ENCODE measurements at places on chromosomes 5 and 9. TPM values are rescaled to one million over a fixed set of nuclear protein-coding genes. Genes with fewer than 3 reads are reported as not detected.

- no peak for DNase-seq
These were observed 208.2 kb downstream of the ZNF608 start for GRCh38 chr5:124538191-124538590.

DNA sequence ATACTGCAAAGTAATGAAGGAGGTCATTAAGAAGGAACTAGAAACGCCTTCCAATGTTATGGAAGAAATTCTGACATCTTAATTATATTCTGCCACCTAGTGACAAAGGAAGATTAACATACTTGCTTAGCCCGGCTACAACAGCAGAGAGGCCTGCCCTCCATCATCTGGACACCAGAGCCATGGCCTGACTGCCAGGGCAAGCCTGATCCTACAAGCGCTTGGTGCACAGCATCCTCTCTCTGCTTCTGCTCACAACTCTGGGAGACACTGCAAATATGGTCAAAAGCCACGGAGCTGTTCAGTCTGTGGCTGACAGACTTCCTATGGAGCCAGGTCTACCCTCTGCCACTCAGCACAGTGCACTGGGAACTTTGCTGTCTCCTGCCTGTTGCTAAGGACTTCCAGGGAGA is 87.3 kb upstream of the SLC44A1 start:
- no peak for DNase-seq

GRCh38 chr5:12017007-12017406 is 112.8 kb upstream of the CTNND2 start:
- DNase-seq: no peak

DNA sequence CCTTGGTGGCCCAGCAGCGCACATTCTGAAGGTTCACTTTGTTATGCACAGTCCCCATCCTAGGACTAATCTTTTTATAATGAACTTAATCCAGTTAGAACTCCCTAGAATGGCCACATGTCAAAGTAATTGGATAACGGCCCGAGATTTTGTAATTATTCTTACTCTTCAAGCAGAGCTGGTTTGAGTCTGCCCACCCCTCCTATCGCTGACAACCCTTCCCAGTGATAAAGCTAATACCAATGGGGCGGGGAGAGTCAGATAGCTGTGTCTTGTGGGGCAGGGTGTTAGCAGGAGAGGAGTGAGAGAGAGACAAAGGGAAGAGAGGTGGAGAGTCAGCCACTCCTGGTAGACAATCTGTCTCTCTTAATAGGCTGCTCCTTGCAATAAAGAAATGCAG is 356.9 kb downstream of the SLIT3 start:
- no peak for DNase-seq

GRCh38 chr9:120891884-120892747 is 15.1 kb upstream of the PHF19 start:
- DNase-seq: no peak

GRCh38 chr9:35552376-35552775 is 52.7 kb upstream of the TESK1 start:
- no peak for DNase-seq

GRCh38 chr5:68154119-68154857 is 61.3 kb upstream of the PIK3R1 start:
- DNase-seq: no peak

GRCh38 chr5:32283539-32284377 is 29.0 kb downstream of the MTMR12 start:
- no peak for DNase-seq

DNA sequence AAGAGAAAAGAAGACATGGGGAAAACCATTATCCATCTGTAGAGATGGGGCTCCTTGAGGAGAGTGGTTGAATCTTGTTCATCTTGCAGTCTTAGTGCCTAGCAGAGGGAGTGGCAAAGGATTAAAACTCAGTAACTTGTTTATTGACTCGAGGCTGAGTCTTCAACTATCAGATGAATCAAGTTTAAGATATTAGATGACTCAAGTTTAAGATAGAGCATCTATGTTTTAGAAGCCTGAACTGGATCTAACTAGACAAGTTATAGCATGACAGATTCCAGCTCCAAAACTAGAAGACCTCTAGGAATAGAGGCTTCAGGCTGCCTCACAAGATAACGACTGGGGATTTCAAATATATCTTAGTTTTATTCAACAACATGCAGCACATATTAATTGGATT is 2277.2 kb upstream of the WWC1 start:
- DNase-seq: no peak

- DNase-seq: no peak
These were observed 25.1 kb downstream of the RNF145 start for GRCh38 chr5:159184236-159184635.

DNA sequence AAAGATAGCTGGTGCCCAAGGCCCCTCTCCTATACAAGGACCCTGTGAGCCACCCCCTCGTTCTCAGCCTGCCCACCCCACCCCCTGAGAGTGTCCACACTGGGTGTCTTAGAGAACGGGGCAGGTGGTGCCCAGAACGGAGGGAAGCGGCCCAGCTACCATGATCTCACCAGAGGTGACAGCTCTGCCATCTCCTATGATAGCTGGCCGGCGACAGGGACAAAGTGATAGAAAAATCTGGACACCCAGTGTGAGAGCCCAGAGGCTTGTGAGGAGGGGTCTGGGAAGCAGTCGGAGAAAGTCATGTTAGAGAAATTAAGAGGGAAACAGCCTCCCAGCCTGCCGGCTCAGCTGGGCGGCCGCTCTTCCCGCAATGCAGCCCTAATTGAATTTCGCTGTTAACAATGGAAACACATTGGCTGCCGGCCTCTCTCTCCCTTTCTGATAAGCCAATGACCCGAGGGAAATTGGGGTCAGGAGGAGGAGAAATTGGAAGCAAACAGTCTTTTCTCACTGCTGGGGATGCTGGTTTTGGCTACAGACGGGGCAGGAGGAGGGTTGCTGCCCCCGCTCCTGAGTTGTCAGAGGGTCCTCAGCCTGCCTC is 32.3 kb downstream of the HK3 start:
- no peak for DNase-seq

- no peak for DNase-seq
These were observed 150.8 kb upstream of the RANBP3L start for GRCh38 chr5:36452424-36453006.

- no peak for DNase-seq
These were observed 250.6 kb upstream of the MAP3K1 start for GRCh38 chr5:56564541-56565282.

DNA sequence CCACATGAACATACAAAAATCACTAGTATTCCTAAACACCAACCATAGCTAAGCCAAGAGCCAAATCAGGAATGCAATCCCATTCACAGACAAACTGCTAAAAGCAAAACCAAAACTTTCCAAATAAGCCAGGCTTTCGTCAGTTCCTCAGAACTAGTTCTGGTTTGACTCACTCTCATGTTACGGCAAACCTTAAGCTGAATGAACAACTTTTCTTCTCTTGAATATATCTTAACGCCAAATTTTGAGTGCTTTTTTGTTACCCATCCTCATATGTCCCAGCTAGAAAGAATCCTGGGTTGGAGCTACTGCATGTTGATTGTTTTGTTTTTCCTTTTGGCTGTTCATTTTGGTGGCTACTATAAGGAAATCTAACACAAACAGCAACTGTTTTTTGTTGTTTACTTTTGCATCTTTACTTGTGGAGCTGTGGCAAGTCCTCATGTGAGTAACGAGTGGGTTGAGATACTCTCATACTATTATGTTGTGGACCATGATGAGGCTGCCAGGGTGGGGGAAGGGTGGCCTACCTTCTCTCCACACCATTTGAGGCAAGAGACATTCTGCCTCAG is at the start of gene PDCD1LG2:
Gene PDCD1LG2 (plus strand): TSS at position 172 of the 572 bp plus-strand sequence. CDS start 12,016 bp downstream, outside the sequence.
- DNase-seq: no peak

DNA sequence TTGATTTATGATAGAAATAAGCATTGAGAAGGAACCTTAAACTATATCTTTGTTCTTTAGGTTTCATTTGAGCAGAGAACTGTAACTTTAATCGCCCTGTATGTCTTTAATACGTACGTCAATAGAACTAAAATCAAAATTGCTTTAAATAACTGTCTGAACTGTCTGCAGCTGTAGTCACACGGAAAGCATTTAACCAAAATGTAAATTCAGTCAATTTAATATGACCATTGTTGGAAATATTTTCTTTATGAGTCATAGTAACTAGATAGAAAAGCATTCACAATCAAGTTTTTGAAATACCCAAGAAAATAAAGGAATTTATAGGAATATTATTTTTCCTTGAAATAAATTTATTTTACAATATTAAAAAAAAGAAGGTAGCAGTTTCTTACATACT is 157.1 kb upstream of the CDH6 start:
- DNase-seq: no peak

DNA sequence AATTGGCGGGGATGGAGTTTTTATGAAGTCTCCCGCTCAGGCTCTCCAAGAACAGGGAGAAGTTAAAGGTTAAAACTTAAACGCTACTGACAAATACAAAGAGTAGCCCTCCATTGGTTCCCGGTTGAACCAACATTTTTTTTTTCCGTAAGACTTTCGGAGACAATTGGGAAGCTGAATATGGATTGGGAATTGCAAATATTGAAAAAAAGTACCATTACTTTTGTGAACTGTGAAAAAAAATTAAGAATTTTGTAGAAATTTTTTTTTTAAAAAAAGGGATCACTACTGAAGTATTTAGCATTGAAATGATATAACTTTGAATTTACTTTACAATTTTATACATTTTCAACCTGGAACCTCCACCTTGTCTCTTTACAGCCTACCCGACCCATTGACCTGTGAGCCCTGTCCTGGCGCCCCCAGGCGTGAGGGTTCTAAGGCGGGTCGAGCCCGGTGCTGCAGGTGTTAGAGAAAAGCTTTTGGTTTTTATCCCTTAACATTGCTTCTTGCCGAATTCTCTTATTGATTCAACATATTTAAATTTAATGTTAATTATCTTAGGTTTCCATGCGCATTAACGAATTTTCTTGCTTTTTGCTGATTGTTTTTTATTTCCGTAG is 448 bp upstream of the ZNF782 start:
- DNase-seq: no peak

DNA sequence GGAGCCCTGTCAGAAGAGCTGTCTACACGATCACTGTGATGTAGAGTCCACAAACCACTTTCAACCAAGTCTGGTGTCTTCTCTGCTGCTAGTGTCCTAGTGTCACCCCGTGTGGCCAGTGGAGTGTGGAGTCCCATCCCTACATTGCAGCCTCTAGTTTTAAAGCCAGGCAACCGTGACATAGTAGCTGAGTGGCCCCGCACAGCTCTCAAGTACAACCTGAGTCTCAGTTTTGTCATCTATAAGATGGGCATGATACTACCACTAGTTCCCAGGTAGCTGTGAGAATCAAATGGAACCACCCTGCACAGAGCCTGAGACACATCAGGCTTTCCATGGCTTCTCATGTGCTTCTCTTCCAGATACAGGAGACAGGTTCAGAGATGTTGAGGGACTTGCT is 43.2 kb upstream of the AKNA start:
- DNase-seq: no peak

- DNase-seq: no peak
These were observed 32.5 kb upstream of the MIER3 start for GRCh38 chr5:56984445-56984844.

- no peak for DNase-seq
These were observed 83.7 kb downstream of the ADAMTS2 start for GRCh38 chr5:179261301-179262125.

- DNase-seq: no peak
These were observed 743.3 kb upstream of the PTPRD start for GRCh38 chr9:11356067-11356466.

- no peak for DNase-seq
These were observed 1.0 kb upstream of the FBXW11 start for GRCh38 chr5:172007175-172008110.

GRCh38 chr5:43780586-43780985 is 177.6 kb downstream of the NNT start:
- no peak for DNase-seq

DNA sequence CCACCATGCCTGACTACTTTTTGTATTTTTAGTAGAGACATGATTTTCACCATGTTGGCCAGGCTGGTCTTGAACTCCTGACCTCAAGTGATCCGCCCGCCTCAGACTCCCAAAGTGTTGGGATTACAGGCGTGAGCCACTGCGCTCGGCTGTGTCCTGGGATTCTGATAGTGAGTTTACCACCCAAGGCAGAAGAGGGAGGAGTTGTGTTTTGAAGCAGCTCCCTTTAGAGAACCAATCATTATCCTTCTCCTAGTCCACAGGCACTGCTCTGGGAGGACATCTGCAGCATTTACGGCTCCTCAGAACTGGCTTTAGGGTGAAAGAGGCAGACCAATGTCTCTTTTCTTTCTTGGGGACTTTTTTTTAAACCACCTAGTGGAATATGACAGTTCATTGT is 5.7 kb downstream of the C9orf152 start:
- no peak for DNase-seq

DNA sequence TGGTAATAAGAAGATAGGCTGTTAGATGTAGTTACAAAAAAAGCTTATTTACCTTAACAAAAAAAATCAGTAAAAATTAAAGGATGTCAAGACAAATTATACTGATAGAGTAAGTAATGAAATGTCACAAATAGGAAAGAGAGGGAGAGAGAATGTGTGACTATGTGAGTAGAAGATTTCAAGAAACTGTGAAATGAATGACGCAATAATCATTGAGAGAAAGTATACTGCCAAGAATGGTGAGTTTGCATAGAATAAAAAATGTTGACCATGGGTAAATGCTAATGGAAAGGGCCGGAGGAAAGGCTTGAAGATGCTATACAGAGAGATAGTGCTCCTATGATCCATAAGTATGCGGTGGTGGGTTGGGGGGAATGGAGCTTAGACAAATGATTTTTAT is 100.7 kb downstream of the PTPRD start:
- no peak for DNase-seq

- DNase-seq: no peak
These were observed 143.7 kb downstream of the C5orf15 start for GRCh38 chr5:133824661-133825254.

DNA sequence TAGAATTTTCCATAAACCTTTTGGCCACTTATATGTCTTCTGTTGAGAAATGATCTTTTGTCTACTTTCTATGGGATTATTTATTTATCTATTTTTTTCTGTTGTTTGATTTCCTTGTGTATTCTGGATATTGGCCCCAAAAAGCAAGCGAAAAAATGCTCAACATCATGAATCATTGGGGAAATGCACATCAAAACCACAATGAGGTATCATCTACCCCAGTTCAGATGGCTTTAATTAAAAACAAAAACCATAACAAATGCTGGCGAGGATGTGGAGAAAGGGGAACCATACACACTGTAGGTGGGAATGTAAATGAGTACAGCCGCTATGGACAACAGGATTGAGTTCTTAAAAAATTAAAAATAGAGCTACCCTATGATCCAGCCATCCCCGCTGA is 125.0 kb upstream of the LPCAT1 start:
- no peak for DNase-seq

GRCh38 chr5:72658161-72658560 is 151.0 kb upstream of the ZNF366 start:
- DNase-seq: no peak

- DNase-seq: no peak
These were observed 131.3 kb upstream of the ARRDC3 start for GRCh38 chr5:91514400-91514799.

Gene BRD8
- 71.7 TPM for total RNA-seq

Gene FOXD4L4
- not detected for total RNA-seq

Gene SLC6A7
- not detected for total RNA-seq

Gene NTNG2
- total RNA-seq: 1.2 TPM

Gene PFN3
- not detected for total RNA-seq

Gene PSAT1
- total RNA-seq: 1.6 TPM

Gene GGTA1
- total RNA-seq: 55.1 TPM

Gene PCDHB3
- total RNA-seq: 2.3 TPM

Gene ERAP2
- 15.8 TPM for total RNA-seq

Gene CTXN3
- total RNA-seq: not detected

Gene PCDHGA3
- total RNA-seq: 9.1 TPM

Gene F2RL2
- 13.7 TPM for total RNA-seq
